Aorta (tissue), 5 donors: ENCODE measurements at places on chromosomes 4 and X. TPM values are rescaled to one million over a fixed set of nuclear protein-coding genes. Genes with fewer than 3 reads are reported as not detected.

DNA sequence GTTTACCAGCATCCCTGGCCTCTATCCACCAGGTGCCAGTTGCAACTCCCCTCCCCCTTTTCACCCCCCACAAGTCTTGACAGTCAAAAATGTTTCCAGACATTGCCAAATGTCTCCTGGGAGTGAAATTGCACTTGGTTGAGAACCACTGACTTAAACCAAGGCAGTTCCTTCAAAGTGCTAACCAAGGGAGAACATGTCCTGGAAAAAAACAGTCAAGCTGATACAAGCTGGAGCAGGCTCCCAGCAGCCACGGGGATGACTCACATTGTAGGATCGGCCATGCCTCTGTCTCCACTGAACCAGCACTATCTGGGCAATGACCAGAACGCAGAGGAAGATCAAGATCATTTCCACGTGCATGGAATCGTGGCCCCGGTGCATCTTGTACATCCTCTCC lies 11.4 kb downstream of the RNF175 start:
- H3K4me3 ChIP-seq, result no peak overlapping the region
- peak; percentile 86 for DNase-seq
- no peaks in the 10 kb centered on the region for H3K27me3 ChIP-seq
- H3K27ac ChIP-seq, result no peak overlapping the region
- H3K36me3 ChIP-seq, result no peaks in the 10 kb centered on the region

The SPANXA2 gene
- not detected for total RNA-seq

GRCh38 chr4:128462103-128462783 lies 174.6 kb upstream of the PGRMC2 start:
- no peaks in the 10 kb centered on the region for H3K36me3 ChIP-seq
- no peak overlapping the region for H3K27ac ChIP-seq
- no peak overlapping the region for H3K4me3 ChIP-seq
- DNase-seq, result no peak
- H3K4me1 ChIP-seq, result peaks cover 3% of the 10 kb centered on the region

The DTHD1 gene
- total RNA-seq, result 0.58 TPM

DNA sequence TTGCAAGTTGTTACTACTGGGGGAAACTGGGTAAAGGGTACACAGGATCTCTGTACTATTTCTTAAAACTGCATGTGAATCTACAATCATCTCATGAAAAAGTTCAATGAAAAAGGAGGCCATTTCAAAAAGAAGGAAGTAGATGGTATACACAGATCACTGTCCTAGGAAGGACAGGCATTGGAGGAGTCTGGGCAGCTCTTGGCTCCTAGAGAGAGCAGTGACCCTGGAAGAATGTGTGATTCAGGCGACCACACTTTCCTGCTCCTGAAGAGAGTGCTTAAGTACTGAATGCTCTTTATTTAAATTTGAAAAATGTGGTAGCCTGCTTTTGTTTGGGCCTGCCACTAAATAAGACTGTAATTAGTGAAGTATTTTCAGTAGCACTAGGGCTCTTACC lies 318.1 kb upstream of the CASK start:
- no peaks in the 10 kb centered on the region for H3K36me3 ChIP-seq
- H3K27me3 ChIP-seq, result no peaks in the 10 kb centered on the region
- H3K4me1 ChIP-seq, result no peaks in the 10 kb centered on the region
